ENCODE measurements at places on chromosomes 3 and 15.

DNA sequence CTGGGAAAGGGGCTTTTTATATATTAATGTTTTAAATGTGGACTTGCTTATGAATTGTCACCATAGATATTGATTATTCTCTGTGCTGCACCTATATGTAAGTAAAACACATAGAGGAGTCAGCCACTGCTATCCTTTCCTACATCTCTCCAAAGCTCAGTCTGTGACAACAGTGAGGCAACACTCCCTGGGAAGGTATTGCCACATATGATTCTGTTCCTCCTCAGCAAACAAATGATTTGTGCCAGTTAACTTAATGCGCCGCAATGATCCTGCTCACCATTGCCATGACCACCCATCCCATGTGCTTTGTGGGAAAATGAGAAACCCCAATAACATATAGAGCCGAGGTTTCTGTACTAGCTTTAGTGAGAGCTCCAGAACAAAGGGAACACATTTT is 75.1 kb upstream of the FBN1 start:
- no peak for DNase-seq

GRCh38 chr3:100653604-100654294 is 44.3 kb downstream of the ADGRG7 start:
- no peak for DNase-seq

- no peak for DNase-seq
Measured at GRCh38 chr3:172448661-172449465, 607 bp upstream of the GHSR start.

DNA sequence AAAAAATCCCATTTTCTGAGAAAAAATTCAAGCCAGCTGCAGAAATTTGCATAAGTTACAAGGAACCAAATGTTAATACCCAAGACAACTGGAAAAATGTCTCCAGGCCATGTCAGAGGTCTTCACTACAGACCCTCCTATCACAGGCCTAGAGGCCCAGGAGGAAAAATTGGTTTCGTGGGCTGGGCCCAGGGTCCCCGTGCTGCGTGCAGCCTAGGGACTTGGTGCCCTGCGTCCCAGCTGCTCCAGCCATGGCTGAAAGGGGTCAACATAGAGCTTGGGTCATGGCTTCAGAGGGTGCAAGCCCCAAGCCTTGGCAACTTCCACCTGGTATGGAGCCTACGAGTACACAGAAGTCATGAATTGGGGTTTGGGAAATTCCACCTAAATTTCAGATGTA is 78.0 kb downstream of the MYH15 start:
- DNase-seq = no peak

DNA sequence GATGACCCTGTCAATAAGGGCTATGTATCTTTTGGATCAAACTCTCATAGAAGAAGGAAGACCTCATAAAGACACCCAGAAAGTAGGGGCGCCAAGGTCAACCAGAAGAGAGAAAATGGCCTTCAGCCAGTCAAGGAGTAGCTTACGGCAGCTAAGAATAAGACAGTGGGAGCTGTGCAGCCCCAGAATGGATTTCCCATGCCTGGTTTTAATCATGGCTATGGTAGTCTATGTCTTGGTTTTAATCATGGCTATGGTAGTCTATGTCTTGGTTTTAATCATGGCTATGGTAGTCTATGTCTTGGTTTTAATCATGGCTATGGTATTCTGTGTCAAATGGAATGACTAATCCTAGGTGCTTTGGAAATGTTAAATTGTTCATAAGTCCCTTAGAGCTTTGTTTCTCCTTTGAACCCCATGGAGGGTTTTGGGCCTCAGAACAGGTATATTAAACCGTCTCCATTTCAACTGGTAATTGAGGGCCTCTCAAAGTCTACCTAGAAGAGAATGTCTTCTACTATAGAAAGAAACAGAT is 742.0 kb upstream of the CFAP20DC start:
- no peak for DNase-seq

DNA sequence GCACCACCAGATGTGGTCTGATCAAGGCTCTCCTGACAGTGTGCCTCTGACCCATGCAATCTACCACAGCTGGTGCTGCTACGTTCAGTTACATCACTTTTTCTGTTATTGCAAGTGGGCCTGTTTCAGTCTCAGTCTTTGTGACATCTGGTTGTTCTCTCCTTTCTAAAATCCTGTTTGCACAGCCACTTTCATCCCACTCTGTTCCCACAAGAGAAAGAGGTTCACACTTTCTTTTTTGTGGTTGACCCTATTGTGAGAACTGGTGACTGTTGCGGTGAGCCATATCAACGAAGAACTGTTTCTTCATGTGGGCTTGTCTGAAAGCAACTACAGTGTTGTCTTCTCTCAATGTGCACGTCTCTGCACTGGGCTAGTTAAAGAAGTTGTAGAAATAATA is 342.8 kb upstream of the ARPP21 start:
- DNase-seq = no peak

DNA sequence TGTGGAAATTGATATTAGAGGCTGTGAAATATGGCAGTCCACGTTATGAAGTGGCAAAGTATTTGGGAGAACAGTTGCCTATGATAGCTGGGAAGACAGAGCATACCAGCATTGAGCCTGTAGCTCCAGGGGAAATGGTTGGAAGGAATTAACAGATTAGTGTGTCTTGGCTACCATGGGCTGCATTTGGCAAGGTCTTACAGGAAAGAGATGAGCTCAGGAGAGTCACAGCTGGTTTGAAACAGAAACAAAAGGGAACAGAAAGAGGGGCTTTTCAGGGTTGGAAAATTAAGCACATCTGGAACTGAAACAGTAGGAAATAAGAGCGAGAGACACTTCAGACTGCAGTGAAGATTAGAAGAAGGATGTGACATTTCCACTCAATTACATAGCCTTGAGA is 141.7 kb downstream of the FBLN2 start:
- no peak for DNase-seq

- no peak for DNase-seq
Measured at GRCh38 chr3:114552527-114552812, 258.6 kb downstream of the TIGIT start.

- DNase-seq = no peak
Measured at GRCh38 chr3:111194048-111194447, 122.4 kb downstream of the NECTIN3 start.

GRCh38 chr15:68592054-68592453 is 13.3 kb downstream of the CORO2B start:
- no peak for DNase-seq

DNA sequence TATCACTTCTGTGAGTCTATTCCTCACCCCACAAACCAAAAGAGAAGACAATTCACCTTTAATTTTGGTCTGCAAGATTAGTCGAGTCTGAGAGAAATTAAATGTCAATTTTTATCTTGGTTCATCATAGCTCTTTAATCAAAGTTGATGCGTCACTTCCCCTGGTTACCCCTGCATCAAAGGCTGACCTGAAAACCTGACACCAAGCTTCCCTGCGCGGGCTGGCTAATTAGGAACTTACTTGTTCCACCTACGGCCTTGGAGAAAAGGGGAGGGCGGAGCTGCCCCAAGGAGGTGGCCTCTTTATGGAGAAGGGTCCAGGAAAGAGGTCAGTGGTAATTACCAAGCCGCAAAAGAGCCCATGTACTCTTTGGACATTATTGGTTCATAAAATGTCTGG is 218.4 kb downstream of the ARRDC4 start:
- no peak for DNase-seq

Measured in stimulated activated CD4-positive, alpha-beta T cell treated with anti-CD3 and anti-CD28 coated beads, Interleukin-1b, Interleukin-23, amount 100 ng/mL, for 1 hour (primary cell).